Activated CD4-positive, alpha-beta memory T cell treated with anti-CD3 and anti-CD28 coated beads for 36 hours (primary cell): ENCODE measurements at places on chromosomes 4 and X. TPM values are rescaled to one million over a fixed set of nuclear protein-coding genes. Genes with fewer than 3 reads are reported as not detected.

GRCh38 chrX:24259544-24260240 is 54.2 kb downstream of the SUPT20HL2 start:
- H3K4me1 ChIP-seq, result peaks cover 12% of the 10 kb centered on the region
- H3K27ac ChIP-seq, result no peak overlapping the region
- DNase-seq, result peak; percentile 12
- H3K4me3 ChIP-seq, result no peak overlapping the region
- no peaks in the 10 kb centered on the region for H3K36me3 ChIP-seq

GRCh38 chr4:140343303-140343702 is 30.1 kb upstream of the SCOC start:
- no peaks in the 10 kb centered on the region for H3K36me3 ChIP-seq
- H3K27ac ChIP-seq, result no peak overlapping the region
- peaks cover 21% of the 10 kb centered on the region for H3K27me3 ChIP-seq
- no peak for DNase-seq
- no peaks in the 10 kb centered on the region for H3K4me1 ChIP-seq

GRCh38 chr4:107299646-107300045 is 263.5 kb upstream of the DKK2 start:
- no peak for DNase-seq
- H3K27ac ChIP-seq, result no peak overlapping the region
- H3K27me3 ChIP-seq, result no peaks in the 10 kb centered on the region
- H3K36me3 ChIP-seq, result no peaks in the 10 kb centered on the region

- peaks cover 2% of the 10 kb centered on the region for H3K27me3 ChIP-seq
- H3K4me1 ChIP-seq, result no peaks in the 10 kb centered on the region
- H3K27ac ChIP-seq, result no peak overlapping the region
- no peaks in the 10 kb centered on the region for H3K36me3 ChIP-seq
- DNase-seq, result no peak
These were observed 65.3 kb upstream of the SHISA3 start for GRCh38 chr4:42331914-42332368.

- H3K36me3 ChIP-seq, result no peaks in the 10 kb centered on the region
- no peak overlapping the region for H3K27ac ChIP-seq
- H3K27me3 ChIP-seq, result no peaks in the 10 kb centered on the region
- no peak for DNase-seq
These were observed 237.7 kb downstream of the GALNTL6 start for GRCh38 chr4:172050911-172051310.

GRCh38 chrX:39613482-39613995 is 484.2 kb downstream of the BCOR start:
- H3K36me3 ChIP-seq, result no peaks in the 10 kb centered on the region
- peak overlapping the region; percentile 95 for H3K27ac ChIP-seq
- peaks cover 29% of the 10 kb centered on the region for H3K4me1 ChIP-seq
- H3K27me3 ChIP-seq, result no peaks in the 10 kb centered on the region

DNA sequence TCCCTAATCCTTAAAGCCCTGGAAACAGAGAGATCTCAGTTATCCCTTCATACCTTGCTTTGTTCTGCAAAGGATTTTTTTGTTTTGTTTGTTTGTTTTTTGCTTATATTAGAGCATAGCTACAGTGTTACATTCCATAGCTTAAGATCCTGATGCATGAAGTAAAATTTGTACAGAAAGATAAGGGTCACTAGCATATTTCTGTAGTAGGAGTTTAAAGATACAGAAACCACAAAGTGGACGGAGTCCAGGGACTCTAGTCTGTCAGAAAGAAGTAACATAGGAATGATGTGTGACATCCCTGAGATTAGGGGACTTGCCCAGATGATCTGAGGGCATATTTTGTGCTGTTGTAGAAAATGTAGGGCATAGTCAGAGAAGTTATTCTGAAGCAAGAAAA is 151.9 kb upstream of the PLAC1 start:
- peaks cover 3% of the 10 kb centered on the region for H3K4me1 ChIP-seq
- DNase-seq, result no peak
- H3K36me3 ChIP-seq, result no peaks in the 10 kb centered on the region
- H3K4me3 ChIP-seq, result no peak overlapping the region

DNA sequence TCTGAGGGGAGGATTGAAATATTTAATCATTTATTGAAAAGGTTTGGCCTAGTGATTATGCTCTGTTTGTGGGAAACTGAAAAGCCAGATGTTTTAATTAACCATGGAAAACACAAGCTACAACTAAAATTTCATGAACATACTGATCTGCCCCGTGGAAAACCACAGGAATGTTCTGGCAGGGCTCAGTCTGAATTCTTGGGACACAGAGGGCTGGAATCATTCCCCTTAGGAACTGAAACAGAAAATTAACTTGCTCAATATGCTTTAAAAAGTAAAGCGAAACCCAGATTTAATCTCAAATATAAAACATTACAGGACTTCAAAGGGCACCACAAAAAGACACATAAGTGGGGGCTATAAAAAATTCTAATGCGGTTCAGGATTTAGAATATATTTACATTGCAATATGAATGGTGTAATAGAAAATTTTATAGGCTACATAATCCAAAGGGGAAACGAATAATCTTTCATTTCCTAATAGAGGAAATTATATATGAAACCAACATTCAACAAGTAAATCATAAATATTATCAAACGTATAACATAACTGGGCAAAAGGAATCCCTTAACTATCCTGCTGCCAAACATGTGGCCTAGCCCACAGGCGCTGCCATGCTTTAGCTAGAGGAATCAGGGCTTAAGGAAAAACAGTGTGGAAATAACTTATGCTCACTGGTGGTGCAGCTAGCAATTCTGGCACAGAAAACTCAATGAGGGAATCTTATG is 70.9 kb downstream of the APBB2 start:
- no peak overlapping the region for H3K27ac ChIP-seq
- no peak overlapping the region for H3K4me3 ChIP-seq
- H3K36me3 ChIP-seq, result no peaks in the 10 kb centered on the region
- peaks cover 3% of the 10 kb centered on the region for H3K27me3 ChIP-seq
- no peak for DNase-seq

DNA sequence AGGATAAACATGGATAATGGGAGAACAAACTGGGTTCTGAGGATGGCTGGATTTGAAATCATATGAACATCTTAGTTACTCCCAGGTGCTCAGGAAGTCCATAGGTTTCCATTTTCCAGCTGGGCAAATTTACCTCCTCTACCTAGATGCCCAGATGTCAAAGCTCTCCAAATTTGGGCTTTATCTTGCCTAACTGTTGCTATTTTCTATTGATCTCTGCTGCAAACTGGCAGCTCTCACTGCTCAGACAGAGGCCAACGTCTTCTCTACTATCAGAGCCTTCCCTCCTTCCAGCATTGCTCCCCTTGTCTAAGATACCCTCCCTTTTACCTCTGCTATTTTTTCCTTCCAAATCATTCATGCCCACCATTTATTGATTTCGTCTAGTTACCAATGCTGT is 62.1 kb downstream of the LDB2 start:
- H3K4me3 ChIP-seq, result no peak overlapping the region
- H3K36me3 ChIP-seq, result no peaks in the 10 kb centered on the region
- DNase-seq, result no peak
- no peaks in the 10 kb centered on the region for H3K4me1 ChIP-seq
- H3K27me3 ChIP-seq, result peaks cover 5% of the 10 kb centered on the region

DNA sequence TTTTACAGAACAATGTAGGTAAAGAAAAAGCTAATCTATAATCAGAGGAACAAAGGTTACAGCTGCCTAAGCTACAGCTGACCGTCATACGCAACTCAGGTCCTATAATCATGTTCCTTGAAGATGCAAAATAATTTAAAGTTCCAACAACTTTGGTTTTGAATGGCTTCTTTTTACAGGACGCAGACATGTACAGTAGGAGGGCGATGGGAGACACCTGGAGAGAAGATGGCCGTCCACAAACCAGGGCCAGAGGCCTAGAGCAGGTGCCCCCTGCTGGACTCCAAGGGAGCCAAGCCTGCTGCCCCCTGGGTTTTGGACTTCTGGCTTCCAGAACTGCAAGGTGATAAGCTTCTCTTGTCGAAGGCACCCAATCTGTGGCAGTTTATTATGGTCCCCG is 10.6 kb downstream of the HGFAC start:
- no peaks in the 10 kb centered on the region for H3K4me1 ChIP-seq
- H3K36me3 ChIP-seq, result peaks cover 2% of the 10 kb centered on the region
- H3K27ac ChIP-seq, result no peak overlapping the region
- DNase-seq, result no peak
- no peaks in the 10 kb centered on the region for H3K27me3 ChIP-seq
- H3K4me3 ChIP-seq, result no peak overlapping the region

DNA sequence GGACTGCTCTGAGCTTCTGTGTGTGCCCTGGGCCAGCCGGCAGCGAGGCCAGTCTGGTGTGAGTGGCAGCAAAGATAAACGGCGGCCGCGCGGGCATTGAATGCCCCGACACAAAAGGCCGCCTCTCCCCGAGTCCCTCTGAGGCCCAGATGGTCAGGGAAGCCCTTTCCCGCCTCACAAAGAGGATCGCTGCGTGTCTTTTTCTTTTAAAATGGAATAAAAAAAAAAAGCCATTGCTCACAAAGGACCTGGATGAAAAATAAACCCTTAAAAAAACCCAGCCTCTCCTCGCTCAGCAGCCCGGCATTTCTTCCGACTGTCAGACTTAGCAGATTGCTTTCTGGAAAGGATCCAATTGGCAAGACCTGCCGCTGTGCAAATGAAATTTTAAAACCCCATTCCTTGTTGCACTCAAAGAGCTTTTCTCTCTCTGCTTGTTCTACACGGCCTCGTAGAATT is 578.7 kb downstream of the BCOR start:
- no peaks in the 10 kb centered on the region for H3K36me3 ChIP-seq
- H3K27me3 ChIP-seq, result no peaks in the 10 kb centered on the region
- no peaks in the 10 kb centered on the region for H3K4me1 ChIP-seq
- H3K27ac ChIP-seq, result no peak overlapping the region
- H3K4me3 ChIP-seq, result no peak overlapping the region

DNA sequence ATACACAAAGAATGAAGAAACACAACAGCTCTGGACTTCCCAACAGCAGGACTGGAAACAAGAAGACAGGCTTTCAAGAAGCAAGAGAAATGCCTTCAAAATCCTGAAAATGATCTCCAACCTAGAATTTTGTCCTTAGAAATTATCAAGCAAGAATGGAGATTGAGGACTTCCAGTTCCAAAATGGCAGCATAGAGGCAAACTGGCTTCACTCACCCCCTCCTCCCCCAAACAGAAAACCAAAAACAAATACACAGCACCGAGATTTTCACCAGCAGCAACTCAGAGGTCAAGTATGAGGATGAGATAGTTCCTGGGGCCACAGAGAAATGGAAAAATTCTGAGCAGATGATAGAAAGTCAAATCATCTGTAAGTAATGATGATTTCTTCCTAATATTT is 40.5 kb upstream of the LRBA start:
- H3K4me3 ChIP-seq, result no peak overlapping the region
- H3K36me3 ChIP-seq, result no peaks in the 10 kb centered on the region
- DNase-seq, result no peak
- H3K27ac ChIP-seq, result no peak overlapping the region
- H3K4me1 ChIP-seq, result no peaks in the 10 kb centered on the region

GRCh38 chr4:75327804-75328512 is 186.2 kb downstream of the RCHY1 start:
- no peak overlapping the region for H3K27ac ChIP-seq
- DNase-seq, result no peak
- peaks cover 2% of the 10 kb centered on the region for H3K27me3 ChIP-seq
- H3K4me1 ChIP-seq, result no peaks in the 10 kb centered on the region

GRCh38 chr4:78638337-78639172 is 87.0 kb downstream of the ANXA3 start:
- no peaks in the 10 kb centered on the region for H3K36me3 ChIP-seq
- no peak overlapping the region for H3K27ac ChIP-seq
- H3K4me1 ChIP-seq, result peaks cover 6% of the 10 kb centered on the region
- peaks cover 2% of the 10 kb centered on the region for H3K27me3 ChIP-seq

DNA sequence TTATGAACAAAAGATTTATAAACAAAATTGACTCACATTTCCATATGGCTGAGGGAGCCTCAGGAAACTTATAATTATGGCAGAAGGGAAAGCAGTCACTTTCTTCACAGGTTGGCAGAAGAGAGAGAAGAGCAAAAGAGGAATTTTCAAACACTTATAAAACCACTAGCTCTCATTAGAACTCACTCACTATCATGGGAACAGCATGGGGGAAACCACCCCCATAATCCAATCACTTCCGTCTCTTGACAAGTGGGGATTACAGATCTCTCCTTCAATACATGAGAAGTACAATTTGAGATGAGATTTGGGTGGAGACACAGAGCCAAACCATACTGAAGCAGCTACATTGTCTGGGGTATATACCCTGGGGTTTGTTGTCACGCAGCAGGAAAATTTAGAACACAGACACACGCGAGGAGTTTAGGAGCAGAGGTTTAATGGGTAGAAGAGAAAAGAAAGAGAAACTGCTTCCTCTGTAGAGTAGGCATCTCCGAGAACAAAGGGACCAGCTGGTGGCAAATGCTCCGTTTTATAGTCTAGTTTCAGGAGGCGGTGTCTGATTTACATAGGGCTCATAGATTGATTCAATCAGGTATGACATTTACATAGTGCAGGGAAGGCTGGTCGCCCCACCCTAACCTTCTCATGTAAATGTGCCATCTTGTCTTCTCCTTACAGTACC is 2277.7 kb upstream of the AGA start:
- H3K36me3 ChIP-seq, result no peaks in the 10 kb centered on the region
- H3K4me1 ChIP-seq, result no peaks in the 10 kb centered on the region

DNA sequence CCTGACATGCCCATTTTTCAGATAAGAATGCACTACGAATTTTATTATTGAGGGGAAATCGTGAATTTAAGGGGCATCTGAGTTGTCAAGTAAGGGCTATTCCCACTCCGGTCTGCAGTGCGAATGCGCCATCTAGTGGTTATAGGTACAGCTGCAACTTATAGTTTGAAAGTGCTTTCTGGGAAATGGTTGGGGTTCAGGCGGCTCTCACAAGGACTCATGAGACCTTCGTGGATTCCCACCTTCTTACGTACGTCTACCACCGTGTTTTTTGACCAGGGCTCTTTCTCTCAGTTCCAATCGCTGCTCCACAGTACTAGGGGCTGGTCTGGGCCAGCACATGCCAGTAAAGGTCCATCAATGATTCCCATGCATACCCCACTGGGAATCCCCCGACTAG is 12.3 kb downstream of the MSL3 start:
- no peaks in the 10 kb centered on the region for H3K27me3 ChIP-seq
- DNase-seq, result peak; percentile 62
- peaks cover 35% of the 10 kb centered on the region for H3K4me1 ChIP-seq
- no peak overlapping the region for H3K4me3 ChIP-seq

DNA sequence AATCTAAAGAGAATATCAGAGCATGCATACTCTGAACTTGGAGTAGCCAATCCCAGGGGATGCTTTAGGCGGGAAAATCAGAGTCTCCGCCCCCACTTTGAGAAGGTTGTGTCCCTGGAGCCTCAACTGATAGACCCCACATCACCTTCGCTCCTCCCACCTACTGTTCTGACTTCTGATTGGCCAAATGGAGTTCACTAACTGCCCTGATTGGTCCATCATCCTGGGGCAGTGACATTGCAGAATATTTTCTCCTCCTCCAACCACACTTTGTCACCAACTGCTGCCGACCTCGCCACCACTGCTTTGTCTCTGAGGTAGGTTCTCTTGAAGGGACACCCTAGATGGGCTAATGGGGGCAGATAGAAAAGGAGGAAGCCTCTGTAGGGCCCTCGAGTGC is 22.7 kb upstream of the SPACA5B start:
- no peaks in the 10 kb centered on the region for H3K36me3 ChIP-seq
- H3K27me3 ChIP-seq, result no peaks in the 10 kb centered on the region
- no peak for DNase-seq
- no peak overlapping the region for H3K27ac ChIP-seq
- H3K4me3 ChIP-seq, result no peak overlapping the region

Gene CORIN
- total RNA-seq, result 0.56 TPM

Gene EGFL6
- total RNA-seq, result 0.64 TPM

Gene SMIM31
- not detected for total RNA-seq

Gene HELQ
- total RNA-seq, result 9.5 TPM

Gene MSX1
- total RNA-seq, result not detected
